ENCODE measurements at places on chromosomes 5 and 9.

DNA sequence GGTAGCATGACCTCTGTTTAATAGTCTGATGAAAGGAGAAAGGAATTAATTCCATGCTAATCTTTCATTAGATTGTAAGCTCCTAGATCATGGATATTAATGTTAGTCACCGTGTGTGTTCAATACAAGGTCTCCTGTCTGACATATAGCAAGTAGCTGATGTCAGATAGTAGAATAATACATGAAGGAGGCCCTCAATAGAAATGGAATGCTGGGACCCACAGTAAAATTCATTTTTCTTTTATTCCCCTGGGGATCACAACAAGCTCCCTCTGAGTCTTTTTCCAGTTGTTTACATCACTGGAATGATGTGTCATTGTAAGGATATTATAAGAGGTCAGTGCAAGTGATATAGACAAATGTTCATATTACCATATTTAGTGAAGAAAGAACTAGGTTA is 240.3 kb upstream of the TRPC7 start:
- DNase-seq = no peak

DNA sequence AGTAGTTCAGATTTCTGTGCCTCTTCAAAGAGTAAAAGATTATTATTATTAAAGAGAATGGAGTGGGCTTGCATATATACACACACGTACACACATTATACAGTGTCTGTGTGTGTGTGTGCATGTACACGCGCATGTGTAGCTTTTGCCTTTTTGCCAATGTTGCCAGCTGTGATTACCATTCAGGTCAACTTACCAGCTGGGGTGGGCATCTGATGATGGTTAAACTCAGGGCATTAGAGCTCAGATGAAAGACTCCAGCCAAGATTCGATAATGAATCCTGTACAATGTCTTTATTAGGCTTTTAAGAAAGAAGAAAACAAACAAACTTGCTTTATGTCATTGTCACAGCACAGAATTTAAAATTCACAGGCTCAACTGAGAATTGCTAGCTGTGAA is 296.5 kb upstream of the DMAC1 start:
- no peak for DNase-seq

GRCh38 chr5:56405116-56405908 is 172.2 kb upstream of the ANKRD55 start:
- DNase-seq = no peak

- no peak for DNase-seq
Measured at GRCh38 chr5:43314724-43315123, 1.5 kb upstream of the HMGCS1 start.

DNA sequence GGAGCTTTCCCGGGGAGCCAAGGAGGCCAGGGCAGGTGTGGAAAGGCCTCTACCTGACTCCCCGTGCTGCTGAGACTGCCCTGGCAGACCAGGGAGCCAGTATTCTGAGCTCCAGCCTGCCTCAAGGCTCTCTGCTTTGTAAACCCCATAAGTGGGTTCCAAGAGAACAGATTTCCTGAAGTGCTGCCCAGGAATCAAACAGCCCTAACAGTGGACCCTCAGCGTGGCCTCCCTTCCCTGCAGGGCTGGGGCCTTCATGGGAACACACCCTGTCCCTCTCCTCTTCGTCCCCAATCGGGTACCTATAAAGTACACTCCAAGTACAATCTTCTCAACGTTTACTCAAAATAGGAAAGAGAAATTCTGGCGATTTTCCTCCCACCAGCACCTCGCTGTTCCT is 252.5 kb downstream of the FSTL4 start:
- DNase-seq = no peak

DNA sequence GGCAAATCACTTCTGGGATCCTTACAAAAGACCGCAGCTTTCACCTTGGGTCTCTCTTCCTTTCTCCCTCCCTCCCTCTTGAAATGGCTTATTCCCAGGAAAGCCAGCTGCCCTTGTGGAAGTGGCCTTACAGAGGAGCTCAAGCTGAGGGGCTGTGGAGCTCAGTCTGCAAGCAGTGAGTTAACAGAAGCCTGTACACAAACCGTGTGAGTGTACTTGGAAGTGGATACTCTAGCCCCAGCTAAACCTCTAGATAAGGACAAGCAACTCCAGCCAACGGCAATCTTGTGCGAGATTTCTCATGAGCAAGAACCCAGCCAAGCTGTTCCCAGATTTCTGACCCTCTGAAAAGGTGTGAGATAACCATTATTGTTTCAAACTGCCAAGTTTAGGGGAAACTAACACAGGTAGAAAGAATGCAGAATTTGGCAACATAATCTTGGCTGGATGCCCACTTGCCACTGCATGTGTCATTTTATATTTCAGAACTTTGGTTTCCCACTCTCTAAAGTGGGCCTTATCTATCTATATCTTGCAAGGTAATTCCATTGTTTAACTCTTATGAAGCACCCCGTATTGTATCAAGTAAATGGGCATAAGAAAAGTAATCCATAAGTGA is 85.6 kb downstream of the CDH18 start:
- no peak for DNase-seq

DNA sequence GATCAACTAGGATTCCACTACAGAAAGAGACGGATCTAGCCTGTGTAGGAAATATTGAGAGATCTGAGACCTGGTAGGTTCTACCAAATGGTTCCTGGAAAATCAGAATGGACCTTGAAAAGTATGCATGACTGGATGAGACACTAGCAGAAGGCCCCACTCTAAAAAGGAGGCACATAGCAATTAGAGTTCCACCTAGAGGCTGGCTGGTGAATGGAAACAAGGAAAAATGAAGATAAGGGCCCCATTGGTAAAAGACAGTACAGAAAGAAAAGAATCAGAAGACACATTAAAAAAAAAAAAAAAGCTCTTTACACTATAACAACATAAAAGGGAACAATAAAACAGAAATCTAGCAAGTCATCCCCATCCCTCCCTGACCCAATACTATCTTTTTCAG is 518.5 kb downstream of the NR2F1-AS1 start:
- DNase-seq = no peak

DNA sequence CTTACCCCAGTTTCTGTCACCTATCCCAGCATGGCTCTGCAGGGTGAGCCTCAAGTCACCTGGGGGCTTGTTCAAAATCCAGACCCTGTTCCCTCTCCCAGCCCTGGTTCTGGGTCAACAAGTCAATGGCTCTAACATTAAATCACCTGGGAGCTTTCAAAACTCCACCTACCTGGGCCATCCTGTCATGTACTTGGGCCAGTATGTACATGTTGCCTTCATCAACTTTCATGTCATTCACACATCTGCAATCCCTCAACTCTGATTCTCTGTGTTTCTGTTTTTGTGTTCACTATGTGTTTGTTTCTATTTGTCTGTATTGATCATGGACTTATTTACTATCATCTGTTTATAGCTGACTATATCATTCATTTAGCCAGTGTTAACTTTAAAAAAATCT is 2.1 kb upstream of the SH3GLB2 start:
- DNase-seq = no peak

DNA sequence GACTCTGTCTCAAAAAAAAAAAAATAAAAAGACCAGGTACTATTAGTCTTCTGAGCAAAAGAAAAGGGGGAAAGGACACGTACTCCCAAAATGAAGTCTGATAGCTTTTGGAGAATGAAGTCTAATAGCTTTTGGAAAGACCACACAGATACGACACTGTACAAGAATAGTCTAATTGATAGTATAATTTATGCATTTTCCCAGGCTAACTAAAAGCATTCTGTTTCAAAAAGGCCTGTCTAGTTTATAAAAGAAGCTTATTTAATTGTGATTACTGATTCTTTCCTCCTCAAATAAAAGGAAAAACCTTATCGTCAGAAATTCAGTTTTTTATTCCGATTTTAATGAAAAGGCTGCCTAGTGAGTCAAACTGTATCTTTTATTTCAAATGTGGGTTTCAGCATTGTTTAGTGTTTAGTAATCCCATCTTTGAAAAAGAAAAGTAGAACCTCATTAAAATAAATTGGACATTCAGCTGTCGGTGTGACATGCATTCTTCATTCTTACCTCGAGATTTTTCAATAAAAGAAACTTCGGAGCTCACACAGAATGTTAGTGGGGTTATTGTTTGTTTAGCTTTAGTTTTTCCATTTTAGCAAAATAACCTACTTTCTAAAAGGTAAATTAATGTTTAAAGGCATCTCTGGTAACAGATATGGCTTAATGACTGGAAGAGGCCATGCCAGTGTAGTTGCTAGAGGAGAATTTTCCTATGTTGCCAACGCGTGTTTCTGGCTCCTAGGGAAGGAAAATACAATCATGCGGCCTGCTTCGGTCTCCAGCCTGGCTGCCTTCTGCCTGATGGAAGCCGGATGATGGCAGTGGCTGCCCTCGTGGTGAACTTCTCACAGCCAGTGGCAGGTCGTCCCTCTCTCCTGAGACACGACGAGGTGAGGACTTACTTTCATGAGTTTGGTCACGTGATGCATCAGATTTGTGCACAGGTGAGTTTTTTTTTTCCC is 70.0 kb downstream of the NLN start:
- no peak for DNase-seq

- DNase-seq = no peak
Measured at GRCh38 chr9:7802666-7803065, 3.1 kb upstream of the DMAC1 start.

- no peak for DNase-seq
Measured at GRCh38 chr5:17694914-17695313, 60.7 kb downstream of the TAF11L14 start.

- DNase-seq = no peak
Measured at GRCh38 chr5:126365446-126366198, 57.6 kb upstream of the GRAMD2B start.

- DNase-seq = no peak
Measured at GRCh38 chr9:115022760-115023434, 92.5 kb upstream of the TNFSF8 start.
